ENCODE measurements at places on chromosomes 2 and 18. TPM values are rescaled to one million over a fixed set of nuclear protein-coding genes. Genes with fewer than 3 reads are reported as not detected.

DNA sequence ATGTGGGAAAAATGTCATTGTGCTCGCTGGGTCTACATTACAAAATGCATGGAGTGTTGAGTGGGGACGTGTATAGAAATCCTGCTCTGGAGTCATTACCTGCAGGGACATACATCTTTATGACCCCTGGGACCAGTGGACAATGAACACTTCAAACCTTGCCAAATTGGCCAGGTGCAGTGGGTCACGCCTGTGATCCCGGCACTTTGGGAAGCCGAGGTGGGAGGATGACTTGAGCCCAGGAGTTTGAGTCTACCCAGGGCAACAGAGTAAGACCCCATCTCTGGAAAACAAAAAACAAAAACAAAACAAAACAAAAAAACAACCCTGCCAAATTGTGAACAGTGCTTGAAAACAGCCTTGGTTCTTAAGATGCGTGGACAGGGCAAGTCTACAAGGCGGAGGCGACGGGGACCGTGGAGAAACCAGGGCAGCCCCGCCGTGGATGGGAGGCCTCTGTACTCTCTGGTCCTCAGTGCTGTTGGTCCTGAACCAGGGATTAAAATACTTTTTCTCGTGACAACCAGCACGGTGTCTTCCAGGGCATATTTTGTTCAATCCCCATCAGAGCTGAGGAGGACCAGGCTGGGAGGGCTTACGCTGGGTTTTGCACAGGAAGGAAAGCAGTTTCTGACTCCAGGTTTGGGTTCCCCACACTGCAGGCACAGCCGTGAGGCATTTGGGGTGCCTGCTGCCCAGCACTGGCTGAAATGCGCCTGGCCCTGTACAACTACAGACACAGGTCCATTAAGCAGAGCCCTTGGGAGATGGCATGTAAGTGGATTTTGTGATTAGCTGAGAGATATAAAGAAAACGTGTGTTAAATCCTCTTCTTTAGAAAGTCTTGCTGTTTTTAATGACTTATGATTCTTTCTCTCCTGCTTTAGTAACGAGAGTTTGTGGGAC, 13.7 kb downstream of the COLEC11 start:
- DNase-seq = no peak

DNA sequence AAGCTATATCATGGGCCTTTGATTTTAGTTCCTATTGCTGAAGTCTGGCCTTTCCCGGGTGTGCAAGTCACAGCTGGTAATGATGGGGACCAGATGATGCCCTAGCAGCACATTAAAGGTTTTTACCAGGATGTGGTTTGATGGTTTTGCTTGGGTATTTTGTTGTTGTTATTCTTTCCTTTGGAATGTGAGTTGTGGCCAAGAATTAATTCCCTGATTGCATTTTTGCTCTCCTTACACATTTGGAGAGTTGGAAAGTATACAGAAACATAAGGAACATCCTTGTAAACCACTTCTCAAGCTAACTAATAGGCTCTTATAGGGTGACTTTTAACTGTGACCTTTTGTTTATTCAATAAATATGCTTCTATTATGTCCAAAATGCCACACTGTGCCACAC, 154.1 kb upstream of the MMADHC start:
- DNase-seq = no peak

DNA sequence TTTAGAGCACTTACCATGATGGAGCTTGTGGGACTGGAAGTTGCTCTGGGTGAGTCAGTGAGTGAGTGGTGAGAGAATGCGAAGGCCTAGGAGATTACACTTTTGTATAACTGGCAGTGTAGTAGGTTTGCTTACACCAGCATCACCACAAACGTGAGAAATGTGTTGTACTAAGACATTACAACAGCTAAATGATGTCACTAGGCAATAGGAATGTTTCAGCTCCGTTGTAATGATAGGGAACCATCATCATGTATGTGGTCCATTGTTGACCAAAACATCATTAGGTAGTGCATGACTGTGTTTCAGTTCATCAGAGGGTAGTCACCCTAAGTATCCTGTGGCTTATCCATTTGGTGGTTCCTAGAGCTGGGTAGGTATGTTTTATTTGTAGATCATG, 11.9 kb downstream of the ZNF407 start:
- DNase-seq = no peak

- no peak for DNase-seq
These were observed 34.5 kb upstream of the LRRC30 start for GRCh38 chr18:7196421-7196820.

GRCh38 chr2:124180635-124181034, 155.5 kb downstream of the CNTNAP5 start:
- DNase-seq = no peak

DNA sequence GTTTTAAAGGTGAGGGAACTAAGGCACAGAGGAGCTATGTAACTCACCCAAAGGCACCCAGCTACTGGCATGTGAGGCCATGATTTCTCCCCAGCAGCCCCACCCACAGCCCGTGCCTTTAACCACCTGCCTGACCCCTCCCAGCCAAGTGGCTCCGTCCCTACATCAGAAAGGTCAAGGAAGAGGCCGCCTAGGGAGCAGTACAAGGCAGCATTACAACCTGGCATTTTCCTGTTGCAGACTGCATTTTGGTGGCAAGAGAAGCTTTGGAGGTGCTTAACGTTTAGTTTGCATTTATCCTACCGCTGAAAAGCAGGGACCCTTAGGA, 17.5 kb downstream of the STEAP3 start:
- DNase-seq = no peak

DNA sequence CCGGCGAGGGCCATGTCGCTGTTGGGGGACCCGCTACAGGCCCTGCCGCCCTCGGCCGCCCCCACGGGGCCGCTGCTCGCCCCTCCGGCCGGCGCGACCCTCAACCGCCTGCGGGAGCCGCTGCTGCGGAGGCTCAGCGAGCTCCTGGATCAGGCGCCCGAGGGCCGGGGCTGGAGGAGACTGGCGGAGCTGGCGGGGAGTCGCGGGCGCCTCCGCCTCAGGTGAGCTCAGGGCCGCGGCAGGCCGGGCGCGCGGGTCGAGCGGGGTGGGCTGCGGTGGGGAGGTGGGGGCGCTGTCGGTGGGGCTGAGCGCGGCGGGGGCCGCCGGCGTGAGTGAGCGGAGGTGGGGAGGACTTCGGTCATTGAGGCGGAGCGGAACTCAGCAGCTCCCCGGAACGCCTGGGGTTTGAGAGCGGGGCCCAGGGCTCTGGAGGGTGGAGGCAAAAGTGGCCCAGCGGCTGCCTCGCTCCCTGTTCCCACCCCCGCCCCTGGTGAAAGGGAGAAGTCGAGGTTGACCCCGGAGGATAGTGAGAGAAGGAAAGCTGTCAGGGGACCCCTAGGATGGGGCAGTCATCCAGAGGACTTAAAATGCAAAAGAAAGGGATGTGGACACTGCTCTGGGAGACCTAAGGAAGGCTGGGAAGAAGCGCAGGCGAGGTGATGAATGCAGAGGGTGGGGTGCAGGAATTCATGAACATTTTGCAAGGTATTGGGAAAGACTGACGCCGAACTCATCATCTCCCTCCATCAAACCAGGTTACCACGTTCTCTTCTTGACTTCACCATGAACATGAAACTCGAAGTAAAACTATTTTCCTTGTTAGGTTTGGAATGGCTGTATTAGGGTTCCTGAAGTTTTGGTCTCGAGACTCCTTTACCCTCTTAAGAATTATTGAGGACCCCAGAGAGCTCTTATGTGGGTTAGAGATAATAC, 633 bp downstream of the MALT1 start:
- DNase-seq = peak; percentile 38

- DNase-seq = no peak
These were observed 449.0 kb upstream of the ID2 start for GRCh38 chr2:8232871-8233270.

- no peak for DNase-seq
These were observed 656.8 kb downstream of the METTL4 start for GRCh38 chr18:1914489-1914888.

- DNase-seq = no peak
These were observed 75.8 kb downstream of the LONRF2 start for GRCh38 chr2:100246163-100247145.

DNA sequence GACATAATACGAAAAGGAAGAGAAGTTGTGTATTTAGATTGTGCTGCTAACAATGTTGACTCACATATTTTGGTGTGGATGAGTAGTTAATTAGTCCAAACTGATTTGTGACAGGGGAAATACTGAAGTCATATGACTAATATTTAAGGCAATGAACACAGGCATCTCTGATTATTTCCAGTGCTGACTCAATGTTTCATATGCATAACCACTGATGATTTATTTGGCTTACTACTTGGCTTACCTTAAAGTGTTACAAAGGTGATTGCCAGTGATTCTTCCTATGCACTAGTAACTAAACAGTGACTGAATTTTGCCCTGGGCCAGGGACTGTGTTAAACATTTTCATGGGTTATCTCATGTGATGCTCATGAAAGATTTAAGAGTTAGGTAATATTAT, 722.6 kb downstream of the METTL4 start:
- no peak for DNase-seq

- no peak for DNase-seq
These were observed 5.4 kb downstream of the DIS3L2 start for GRCh38 chr2:231966886-231967285.

- no peak for DNase-seq
These were observed 175.7 kb downstream of the ICOS start for GRCh38 chr2:204112084-204112770.

- DNase-seq = no peak
These were observed 20.6 kb upstream of the UBE2E3 start for GRCh38 chr2:180959787-180960186.

DNA sequence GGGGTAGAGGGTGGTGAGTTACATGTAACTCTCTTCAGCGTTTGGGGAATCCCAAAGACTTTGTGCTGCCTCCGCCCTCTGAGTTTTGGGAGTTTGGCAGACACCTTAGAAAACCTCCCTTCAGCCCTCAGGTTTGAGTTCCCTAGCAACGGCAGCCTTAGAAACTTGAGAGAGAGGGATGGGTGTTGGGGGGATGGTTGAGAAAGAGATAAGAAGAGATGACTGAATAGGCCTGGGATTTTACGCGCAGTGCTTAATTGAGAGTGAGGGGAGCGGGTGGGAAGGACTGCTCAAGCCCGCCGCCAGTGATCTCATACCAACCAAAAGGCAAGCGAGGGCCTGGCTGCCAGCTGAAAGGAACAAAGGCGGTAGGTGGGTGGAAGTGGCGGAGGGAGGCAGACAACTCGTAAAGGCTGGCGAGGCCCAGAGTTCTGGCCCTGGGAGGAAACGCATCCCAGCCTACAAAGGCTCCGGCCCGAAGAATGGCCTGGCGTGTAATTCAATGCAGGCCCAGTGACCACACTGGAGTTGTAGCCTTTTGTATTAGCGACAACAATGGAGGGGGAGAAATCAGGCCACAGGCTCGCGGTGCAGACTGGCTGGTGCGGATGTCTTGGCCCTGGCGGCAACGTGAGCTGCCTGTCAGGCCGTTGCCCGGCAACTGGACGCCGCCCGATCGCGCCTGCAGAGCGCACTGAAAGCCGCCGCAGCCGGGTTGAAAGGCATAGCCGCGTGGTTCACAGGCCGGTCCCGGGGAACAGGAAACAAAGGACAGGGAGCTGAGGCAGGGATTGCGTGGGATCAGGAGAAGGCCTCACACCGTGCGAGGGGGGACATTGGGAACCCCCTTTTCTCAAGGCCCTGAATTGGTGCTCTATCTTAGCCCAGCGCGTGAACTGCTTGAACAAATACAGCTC, 39.9 kb upstream of the DARS1 start:
- peak; percentile 67 for DNase-seq

GRCh38 chr2:22557406-22557805, 827.6 kb upstream of the KLHL29 start:
- DNase-seq = no peak

DNA sequence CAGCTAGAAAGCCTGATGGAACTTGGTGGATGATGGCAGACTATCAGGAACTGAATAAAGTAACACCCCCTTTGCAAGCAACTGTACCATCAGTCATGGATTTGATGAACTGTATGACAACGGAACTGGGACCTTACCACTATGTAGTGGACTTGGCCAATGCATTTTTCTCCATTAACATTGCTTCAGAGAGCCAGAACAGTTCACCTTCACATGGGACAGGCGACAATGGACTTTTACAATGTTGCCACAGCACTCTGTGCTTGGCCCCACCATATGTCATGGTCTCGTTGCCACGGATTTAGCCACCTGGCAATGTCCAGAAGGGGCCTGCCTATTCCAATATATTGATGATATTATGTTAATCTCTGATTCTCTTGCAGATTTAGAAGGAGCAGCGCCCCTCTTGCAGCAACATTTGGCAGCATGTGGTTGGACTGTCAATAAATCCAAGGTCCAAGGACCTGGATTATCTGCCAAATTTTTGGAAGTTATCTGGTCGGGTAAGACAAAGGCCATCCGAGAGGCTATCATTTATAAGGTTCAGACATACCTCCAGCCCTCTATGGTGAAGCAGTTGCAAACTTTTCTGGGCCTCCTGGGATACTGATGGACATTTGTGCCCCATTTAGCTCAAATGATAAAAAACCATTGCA, 52.2 kb upstream of the ZC3H15 start:
- DNase-seq = no peak

- no peak for DNase-seq
These were observed 73.2 kb downstream of the LRRFIP1 start for GRCh38 chr2:237700512-237701032.

- DNase-seq = no peak
These were observed 8.2 kb upstream of the DAPL1 start for GRCh38 chr2:158786897-158787296.

DNA sequence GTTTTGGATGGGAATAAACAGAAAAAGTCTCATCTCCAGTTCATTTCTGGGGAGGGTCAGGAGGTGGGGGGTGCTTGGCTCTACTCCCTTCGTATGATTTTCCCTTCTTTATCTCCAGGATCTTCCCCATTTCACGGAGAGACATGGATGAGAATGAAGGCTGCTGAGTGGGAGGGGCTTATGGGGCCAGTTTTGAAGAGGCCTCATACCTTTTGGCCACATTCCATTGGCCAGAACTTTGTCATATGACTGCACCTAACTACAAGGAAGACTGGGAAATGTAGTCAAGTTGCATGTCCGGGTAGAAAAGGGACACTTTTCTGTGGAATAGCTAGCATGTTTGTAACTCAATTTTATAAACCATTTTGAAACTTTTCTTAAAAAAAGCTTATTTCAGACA, 117.6 kb downstream of the NEDD4L start:
- no peak for DNase-seq

DNA sequence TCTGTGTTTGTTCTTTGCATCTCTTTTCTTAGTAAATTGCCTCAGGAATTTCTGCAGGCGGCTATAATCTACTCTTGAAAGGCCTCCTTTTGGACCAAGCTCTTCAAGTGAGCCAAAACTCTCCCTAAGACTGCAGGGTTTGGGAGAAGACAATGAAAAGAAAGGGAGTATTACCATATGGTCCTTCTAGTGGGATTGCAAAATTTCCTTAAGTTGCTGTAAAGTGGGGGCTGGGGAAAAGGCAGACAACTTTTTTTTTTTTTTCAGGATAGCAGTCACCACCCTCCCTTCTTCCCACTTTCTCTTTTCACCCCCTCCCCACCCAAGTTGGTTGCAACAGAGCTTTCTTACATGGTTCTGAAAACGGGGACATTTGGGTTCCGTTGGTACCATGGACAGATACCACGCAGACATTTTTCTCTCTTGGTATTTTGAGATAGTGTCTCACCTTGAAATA, 183.7 kb downstream of the FHOD3 start:
- no peak for DNase-seq

The B3GNT7 gene
- total RNA-seq = 1.2 TPM

The CYP27C1 gene
- 1.1 TPM for total RNA-seq

The LDLRAD4 gene
- total RNA-seq = 81.6 TPM

The MC5R gene
- 3.4 TPM for total RNA-seq

The KCNG2 gene
- 2.1 TPM for total RNA-seq

The ZNF24 gene
- total RNA-seq = 69.6 TPM

The EMX1 gene
- not detected for total RNA-seq

The TSPYL6 gene
- total RNA-seq = 0.18 TPM

The DSC1 gene
- total RNA-seq = not detected

The HRH4 gene
- 0.18 TPM for total RNA-seq

The VSNL1 gene
- 14.0 TPM for total RNA-seq
